Stimulated activated CD4-positive, alpha-beta T cell treated with anti-CD3 and anti-CD28 coated beads, Interleukin-1b, Interleukin-23, amount 100 ng/mL, for 48 hours (primary cell): ENCODE measurements at places on chromosomes 16 and 17.
A peak's percentile ranks its signal among the peaks of the same experiment; 100 is the strongest.

DNA sequence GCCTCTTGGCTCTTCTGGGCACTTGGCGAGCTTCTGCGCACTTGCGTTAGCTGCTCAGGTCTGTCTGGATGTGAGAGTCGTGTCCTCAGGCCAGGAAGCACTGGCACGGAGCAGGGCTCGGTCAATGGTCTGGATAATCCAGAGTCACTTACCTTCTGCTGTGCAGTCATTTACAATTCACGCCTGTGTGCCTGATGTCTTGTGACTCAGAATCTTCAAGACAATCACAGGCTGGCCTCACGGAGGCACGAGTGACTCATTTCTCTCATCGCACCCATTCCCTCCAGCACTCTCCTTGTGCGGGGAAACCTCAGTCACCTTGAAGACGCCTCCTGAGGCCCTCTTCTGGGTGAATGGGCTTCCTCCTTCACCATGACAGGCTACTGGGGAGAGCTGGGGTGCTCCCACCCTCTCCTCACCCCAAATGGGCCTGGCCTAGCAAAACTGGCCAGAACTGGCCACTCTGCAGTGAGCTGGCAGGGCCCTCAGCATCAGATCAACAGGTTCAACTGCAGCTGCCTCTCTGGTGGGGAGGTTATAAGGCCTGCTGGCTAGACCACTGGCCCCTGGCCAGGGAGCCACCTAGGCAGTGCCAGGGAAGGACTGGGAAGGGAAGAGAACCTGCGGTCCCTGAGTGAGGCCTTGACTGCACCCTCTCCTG, 1.9 kb upstream of the CAPN15 start:
- peak; percentile 90 for DNase-seq

DNA sequence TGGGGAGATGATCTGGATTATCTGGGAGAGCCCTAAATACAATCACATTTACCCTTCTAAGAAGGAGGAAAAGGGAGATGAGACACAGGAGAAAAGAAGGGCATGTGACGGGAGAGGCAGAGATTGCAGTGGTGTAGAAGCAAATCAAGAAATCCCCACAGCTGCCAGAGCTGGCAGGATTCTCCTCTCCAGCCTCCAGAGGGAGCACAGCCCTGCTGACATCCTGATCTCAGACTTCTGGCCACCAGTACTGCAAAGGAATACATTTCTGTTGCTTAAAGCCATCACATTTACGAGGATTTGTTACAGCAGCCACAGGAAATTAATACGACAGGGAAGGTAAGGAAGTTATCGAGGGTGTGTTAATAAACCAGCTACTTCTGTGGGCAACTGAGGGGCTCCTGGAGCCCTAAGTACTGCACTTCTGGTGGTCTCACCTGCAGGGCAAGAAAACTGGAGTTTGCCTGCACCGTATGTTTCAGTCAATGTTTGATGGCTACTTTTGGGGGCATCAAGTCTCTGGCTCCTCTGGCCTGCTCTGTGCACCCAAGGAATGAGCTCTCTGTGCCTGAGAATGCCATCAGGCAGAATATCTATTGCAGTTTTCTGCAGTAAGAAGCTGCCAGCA, 22.9 kb upstream of the CDH13 start:
- DNase-seq: no peak

DNA sequence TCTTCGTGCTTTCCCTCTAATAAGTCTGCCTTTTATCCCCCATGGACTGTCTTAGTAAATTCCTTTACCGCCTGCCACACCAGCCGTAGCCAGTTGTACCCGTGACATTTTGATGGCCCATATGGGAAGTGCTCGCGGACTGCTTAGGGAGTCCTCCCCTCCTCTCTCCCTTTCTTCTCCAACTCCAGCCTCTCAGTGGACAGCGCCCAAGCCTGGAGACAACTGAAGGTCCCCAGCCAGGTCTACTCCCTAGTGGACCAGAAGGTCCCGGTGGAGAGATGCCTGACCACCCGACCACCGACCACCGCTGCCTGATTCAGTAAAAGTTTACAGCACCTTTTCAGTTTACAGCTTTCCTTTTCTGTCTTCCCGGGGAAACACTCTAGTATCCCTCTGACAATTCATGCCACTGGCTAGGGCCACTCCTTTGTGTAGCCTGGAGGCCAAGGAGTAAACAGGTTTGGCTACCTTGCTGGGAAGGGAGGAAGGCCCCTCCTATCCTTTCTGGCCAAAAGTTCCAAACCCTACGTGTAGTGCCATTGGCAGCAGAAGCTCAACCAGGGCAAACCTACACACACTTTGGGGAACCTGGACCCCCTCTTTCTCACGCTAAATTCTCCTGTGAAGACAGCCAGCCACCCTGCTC, 18.0 kb downstream of the CTRB2 start:
- DNase-seq: no peak

DNA sequence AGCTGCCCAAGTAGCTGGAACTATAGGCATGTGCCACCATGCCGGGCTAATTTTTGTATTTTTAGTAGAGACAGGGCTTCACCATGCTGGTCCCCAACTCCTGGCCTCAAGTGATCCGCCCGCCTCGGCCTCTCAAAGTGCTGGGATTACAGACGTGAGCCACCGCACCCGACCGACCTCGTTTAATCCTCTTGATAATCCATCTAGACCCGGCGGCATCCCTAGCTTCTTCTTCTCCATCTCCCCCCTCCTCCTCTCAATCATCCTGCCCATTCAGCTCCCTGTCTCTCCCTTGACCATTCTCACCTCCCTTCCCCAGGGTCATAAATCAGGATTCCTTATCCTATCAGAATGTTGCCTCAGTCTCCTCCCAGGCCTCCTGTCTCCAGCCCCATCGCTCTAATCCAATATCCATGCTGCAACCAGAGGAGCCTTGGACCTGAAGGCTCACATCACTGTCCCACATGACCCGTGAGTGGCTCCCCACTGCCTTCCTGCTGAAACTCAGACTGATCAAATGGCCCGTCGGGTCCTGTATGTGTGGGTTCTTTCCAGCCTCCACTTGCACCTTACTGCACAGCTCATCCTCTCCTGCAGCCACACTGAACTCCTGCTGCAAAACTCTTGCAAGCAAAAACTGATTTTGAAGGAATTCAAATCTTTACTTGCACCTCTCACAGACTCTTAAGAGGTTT, 74.1 kb upstream of the CDH5 start:
- no peak for DNase-seq

DNA sequence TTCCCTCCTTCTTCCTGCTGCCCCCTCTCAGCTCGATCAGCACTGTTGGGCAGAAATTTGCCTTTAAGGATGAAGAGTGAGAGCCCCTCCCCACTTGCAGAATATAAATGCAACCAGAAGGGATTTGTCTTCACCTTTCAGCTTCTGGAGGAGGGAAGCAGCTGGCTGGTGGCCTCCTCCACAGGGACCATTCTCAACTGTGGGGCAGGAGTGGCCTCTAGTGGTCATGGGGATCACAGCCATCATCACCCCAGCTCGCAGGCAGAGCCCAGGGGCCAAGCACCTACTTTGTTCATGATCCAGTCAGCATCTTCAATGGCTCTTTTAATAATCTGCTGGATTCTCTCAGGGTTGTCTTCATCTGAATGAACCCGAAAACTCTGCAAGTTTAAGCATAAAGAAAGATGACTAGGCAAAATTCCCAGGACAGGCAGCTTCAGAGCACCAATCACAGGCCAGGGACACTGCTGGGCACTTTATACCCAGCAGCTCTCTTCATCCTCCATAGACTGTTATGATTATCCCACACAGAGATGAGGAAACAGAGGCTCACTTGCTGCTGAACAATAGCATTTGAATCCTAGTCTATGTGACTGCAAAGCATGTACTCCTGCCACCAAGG, 13.1 kb downstream of the LYRM9 start:
- peak; percentile 73 for DNase-seq

DNA sequence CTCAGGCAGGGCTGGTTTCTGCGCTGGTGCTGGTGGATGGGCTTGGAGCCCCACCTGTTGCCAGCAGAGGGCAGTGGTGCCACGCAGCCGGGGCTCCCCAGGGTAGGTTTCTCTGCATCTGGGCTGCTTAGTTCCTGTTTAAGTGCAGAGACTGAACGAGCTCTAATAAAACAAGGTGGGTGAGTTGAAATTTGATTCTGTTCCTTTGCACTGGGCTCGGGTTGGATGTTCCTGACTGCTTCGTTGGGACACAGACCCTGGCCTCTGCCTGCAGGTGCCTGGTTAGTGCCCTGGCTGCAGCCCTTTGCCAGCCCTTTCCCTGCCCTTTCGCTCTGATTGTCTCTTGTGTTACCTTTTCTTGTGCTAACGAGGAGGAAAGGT, 30.0 kb downstream of the TBCD start:
- DNase-seq: peak; percentile 81

- no peak for DNase-seq
Measured at GRCh38 chr16:89623511-89624261, 10.2 kb downstream of the DPEP1 start.

DNA sequence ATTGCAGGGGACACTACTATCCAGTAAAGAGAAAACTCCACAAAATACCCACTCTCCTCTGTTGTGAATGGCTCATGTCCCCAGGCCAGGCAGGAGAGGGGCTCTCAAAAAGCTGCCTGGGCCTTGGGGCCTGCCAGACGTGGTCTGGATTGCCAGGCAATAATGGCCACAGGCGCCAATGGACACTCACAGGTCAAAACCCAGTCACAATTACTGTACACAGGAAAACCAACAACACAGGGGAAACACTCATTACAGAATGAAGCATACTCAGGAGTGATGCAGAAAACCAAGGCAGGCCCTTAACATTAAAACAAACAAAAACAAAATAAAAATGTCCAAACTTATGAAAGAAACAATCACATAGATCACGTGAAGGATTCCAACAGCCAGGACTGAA, 35.1 kb upstream of the SREBF1 start:
- no peak for DNase-seq

DNA sequence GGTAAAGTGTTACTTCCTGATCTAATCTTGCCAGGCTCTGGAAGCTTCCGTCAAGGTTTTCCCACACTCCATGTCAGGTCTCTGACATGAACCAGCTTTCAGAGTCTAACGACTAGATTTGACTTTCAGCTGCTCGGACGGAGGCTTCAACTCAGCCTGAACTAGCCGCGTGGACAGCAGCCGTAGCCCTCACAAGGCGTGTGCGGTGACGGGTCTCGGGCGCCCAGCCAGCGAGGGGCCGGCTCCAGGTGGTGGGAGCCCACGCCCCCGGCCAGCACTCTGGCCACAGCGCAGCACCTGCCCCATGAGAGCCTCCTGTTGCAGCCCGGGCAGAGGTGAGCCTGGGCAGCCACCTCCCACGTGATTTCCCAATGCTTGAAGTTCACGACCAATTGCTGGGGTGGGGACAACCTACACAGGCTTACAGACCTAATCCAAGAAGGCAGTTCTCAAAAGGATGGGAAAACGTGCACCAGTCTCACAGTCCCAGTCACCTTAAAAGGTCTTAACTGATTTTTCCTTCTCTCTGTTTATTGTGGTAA, 45.5 kb downstream of the TBC1D16 start:
- no peak for DNase-seq

DNA sequence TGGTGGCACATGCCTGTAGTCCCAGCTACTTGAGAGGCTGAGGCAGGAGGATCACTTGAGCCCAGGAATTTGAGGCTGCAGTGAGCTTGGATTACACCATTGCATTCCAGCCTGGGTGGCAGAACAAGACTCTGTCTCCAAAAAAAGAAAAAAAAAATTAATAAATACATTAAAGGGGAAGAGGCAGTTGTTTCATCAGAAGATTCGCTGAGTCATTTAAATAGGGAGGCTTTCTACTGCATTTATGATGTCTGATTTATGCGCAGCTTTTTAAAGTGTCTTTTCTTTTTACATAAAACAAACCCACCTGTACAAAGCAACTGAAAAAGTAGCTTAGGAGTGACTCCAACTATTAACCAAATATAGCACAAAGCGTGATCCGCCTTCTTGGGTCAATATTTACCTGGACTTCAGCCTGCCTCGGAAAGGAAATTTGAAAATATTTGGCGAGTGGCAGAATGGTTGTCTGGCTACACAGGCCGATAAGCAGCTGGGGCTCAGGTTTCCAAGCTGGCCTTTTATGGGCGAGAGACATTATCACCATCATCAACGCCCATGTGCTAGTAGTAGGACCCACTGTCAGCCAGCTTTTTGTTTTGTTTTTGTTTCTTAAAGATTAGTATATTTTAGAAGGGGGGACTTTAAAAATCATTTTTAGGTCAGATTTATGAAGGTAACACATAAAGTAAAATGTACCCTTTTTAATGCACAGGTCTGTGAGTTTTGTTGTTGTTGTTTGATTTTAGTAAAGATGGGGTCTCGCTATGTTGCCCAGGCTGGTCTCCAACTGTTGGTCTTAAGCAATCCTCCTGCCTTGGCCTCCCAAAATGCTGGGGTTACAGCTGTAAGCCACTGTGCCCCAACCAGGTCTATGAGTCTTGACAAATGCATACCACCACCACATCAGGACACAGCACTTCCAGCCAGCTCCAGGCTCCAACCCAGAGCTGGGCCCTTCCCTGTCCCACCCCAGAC, 42.5 kb upstream of the RASD1 start:
- DNase-seq: no peak
